ENCODE measurements at places on chromosomes 12 and 14.

GRCh38 chr12:27549801-27550652, 26.0 kb downstream of the PPFIBP1 start:
- DNase-seq, result peak; percentile 32

GRCh38 chr12:65121049-65121955, at the start of gene WIF1:
WIF1 (minus strand) TSS chr12:65121305; CDS start chr12:65121191, 114 bp downstream.
- peak; percentile 83 for DNase-seq

DNA sequence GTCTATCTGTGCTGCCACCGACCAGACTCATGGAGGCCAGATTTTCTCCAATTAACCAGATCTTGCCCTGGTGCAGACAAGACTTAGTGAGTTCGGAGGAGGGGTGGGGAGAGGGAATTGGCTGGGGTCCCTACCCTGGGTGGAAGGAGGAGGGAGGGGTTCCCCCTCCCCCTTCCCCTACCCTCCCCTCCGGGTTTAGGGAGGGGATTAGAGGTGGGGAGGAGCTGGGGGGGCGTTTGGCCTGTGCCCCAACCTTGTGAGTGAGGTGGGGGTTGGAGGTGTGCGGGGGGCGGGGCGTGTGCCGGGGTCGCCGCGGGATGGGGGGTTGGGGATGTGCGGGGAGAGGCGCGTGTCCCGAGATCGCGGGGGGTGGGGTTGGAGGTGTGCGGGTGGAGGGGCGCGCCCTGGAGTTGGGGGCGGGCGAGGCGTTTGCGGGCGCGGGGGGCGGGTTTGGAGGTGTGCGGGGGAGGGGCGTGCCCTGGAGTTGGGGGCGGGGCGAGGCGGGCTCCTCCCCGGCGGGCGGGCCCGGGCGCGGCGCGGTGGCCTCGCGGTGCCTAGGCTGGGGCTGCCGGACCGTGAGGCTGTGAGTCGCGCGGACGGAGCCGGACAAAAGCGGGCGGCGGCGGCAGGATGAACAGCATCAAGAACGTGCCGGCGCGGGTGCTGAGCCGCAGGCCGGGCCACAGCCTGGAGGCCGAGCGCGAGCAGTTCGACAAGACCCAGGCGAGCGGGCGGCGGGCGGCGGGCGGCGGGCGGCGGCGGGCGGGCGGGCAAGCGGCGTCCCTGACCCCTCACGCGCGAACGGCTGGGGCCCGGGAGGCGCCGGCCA, at the start of gene HIP1R:
Gene HIP1R, plus strand, starts transcription at position 537 of the 829 bp plus-strand sequence. Its CDS starts 94 bp downstream, at position 631.
- DNase-seq, result peak; percentile 65

- DNase-seq, result no peak
Measured at GRCh38 chr12:31989571-31990362, 30.6 kb downstream of the RESF1 start.

- DNase-seq, result no peak
Measured at GRCh38 chr12:26010293-26010821, 51.9 kb downstream of the RASSF8 start.

DNA sequence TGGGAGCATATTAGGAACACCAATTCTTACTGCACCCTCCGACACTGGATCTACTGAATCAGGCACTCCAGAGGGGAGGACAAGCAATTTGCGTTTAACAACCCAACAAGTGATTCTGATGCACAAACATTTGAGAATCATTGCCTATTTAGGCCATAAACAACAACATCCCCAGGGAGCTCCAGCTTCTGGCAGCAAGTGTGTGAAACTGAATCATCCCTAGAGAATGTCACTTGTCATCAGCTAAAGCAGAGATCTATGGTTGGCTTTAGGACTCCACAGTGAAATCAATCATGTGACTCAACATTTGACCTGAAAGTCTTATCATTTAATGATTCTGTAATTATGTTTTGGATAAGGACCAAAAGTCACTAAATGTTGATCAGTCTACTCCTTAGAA, 505.0 kb upstream of the FLRT2 start:
- no peak for DNase-seq

GRCh38 chr12:2625289-2625612, 169.5 kb upstream of the FKBP4 start:
- no peak for DNase-seq

DNA sequence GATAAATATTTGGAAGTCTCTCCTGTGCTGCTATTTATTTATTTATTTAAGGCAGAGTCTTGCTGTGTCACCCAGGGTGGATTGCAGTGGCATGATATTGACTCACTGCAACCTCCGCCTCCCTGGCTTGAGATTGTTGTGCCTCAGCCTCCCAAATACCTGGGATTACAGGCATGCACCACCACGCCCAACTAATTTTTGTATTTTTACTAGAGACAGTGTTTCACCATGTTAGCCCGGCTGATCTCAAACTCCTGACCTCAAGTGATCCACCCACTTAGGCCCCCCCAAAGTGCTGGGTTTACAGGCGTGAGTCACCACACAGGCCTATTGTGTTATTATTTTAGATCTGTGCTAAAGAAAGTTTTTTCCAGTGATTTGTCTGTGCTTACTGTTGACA, 225.2 kb downstream of the CCER1 start:
- no peak for DNase-seq

- peak; percentile 48 for DNase-seq
Measured at GRCh38 chr12:5428332-5429221, 3.3 kb upstream of the NTF3 start.

GRCh38 chr12:101563212-101563611, 31.6 kb upstream of the MYBPC1 start:
- no peak for DNase-seq

DNA sequence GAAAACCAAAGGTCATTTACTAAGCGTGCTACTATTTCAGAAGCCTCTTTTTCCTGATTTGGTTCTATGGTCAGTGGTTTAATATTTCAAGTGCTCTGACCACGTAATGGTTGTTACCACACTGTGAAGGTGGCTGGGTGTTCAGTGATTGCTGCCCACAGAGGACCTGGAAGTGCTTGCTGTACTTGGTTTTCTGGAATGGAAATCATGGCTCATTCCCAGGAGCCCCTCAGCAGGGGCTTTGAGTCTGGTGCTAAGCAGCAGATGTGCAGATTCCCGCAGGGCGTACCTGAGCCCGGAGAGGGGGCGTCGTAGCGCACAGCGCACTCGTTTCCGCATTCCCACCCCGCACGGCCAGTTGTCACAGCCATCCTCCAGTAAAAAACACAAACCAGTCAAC, 50.5 kb downstream of the TRAF3 start:
- DNase-seq, result peak; percentile 71

DNA sequence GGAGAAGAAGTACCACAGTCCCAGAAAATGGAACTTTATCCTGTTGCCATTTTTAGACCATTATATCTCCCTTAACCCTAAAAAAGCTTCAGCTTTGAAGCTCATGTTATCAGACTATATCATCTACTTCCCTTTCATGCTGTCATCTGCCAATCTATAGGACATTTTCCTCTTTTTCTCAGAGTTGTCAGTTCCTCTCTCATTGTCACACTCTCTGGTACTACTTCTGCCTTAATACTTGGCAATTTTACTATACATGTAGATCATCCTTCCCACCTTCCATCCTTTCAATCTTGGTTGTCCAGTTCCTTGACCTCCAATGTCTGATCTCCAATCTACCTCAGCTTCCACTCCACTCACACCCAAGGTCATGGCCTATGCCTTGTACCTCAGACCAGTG, 57.4 kb downstream of the SLC15A5 start:
- no peak for DNase-seq

- no peak for DNase-seq
Measured at GRCh38 chr14:56180754-56181542, 62.7 kb downstream of the PELI2 start.

DNA sequence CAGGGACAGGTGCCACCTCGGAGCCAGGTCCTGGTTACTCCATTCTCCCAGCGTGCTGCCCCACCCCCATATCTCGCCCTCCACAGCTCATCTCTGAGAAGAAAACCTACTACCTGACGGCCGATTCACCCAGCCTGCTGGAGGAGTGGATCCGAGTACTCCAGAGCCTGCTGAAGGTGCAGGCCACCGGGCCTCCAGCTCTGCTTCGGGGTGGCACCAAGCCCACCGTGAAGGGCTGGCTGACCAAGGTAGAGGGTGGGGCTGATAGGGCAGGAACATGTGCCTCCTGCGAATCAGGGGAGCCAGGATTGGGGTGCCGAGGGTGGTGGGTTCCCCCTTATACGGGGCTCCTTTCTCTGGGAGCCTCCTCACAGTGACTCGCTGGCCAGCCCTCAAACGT, 25.9 kb downstream of the PIGH start:
- no peak for DNase-seq

- no peak for DNase-seq
Measured at GRCh38 chr12:52298677-52299190, 7.4 kb upstream of the KRT81 start.

- no peak for DNase-seq
Measured at GRCh38 chr12:116389990-116390389, 112.5 kb upstream of the MED13L start.

DNA sequence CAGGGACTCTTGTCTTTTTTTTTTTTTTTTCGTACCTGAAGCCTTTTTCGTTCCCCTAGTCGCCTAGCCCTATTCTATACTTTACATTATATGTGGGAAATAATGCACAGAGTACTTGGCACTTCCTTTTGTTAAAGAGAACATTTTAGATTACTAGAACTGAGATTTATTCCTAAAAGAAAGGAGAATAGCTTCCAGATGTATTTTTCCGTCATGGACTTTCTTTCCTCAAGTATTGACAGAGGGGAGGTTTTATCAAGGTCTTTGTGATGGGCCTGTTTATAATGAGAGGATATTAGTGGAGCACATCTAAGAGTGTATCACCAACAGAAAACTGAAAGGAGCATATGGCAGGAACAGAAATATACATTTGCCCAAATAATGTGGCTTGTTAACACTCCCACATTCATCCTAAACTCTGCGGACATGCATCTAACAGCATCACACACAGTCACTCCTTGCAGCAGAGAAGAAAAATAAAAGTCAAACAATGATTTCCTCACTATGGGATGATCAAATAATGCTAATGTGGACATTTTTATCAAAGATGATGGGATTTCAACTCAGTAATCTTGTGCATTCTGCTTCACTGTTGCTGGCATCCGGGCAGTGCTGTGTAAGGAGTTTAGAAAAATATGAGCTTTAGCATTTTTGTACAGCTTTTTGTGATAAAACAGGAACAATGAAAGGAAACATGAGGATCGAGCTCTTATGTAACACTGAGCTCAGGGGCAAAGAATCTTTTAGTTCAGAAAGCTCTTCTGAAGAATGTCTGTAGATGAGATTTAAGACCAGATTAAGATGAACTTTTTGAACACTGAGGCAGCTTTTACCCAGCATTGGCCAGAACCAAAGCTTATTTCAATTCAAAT, 183.1 kb downstream of the EGLN3 start:
- no peak for DNase-seq

- no peak for DNase-seq
Measured at GRCh38 chr14:85413836-85414526, 116.0 kb upstream of the FLRT2 start.

DNA sequence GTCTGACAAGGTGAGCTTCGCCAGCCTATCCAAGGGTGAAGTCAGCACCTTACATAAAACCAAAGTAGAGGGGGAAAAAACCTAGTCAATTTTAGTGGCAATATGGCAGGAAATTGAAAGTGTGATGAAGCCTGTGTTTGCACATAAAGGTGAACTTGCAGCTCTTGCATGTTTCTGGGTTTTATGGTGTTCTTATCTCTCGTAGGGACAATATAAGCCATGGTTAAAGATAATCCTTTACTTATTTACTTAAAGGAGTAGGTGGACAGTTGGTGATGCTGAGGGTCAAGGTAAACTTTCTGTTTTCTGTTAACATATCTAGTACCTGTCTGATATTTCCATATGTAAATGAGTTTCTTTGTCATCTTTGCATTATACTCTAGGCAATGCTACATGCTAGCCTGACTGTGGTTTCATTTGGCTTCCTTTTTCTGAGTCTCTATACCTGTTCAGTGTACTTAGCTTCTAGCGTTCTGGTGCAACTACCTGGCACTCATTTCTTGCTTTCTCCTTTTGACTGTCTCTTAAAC, 32.8 kb downstream of the CCDC91 start:
- no peak for DNase-seq

DNA sequence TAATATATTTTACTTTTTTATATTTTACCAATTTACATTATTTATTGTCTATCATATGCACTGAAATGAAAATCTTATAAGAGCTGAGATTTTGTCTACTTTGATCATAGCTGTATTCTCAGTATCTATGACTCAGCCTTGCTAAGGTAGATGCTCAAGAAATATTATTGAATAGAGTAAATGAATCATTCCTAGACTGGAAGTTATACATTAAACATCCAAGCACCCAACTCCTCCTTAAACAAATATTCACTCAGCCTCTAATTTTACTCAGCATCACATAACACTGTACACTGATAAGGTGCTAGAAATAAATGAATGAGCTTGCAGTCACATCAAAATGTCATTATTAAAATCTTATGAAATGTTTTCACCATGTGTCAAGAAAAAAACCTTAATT, 1424.9 kb downstream of the LRFN5 start:
- DNase-seq, result no peak

DNA sequence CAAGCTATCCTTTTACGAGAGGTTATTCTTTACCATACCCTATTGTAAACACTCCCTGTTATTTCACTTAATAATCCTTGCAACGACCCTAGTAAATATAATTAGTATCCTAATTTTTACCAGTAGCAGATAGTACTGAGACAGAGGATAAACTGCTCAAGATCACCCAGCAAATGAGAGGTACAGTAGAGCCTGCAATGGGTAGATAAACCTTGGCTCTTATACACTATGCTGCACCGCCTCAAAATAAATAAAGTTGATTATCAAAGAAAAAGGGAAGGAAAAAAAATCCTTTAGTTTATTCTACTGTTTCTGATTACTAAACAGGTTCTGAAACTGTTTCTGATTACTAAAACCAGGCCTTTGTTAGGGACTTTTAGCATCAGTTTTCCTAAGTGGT, 22.5 kb downstream of the YBX3 start:
- DNase-seq, result no peak

GRCh38 chr14:53881161-53881871, 75.3 kb downstream of the BMP4 start:
- DNase-seq, result no peak

GRCh38 chr12:108060067-108060466, 69.0 kb upstream of the WSCD2 start:
- DNase-seq, result no peak

- no peak for DNase-seq
Measured at GRCh38 chr12:13734584-13735152, 246.7 kb downstream of the GRIN2B start.

- DNase-seq, result no peak
Measured at GRCh38 chr14:102230481-102231210, 74.3 kb downstream of the MOK start.

- peak; percentile 80 for DNase-seq
Measured at GRCh38 chr12:109393437-109394345, 46.0 kb downstream of the MYO1H start.

- peak; percentile 59 for DNase-seq
Measured at GRCh38 chr12:89863493-89863938, 154.9 kb upstream of the ATP2B1 start.
